ENCODE measurements at places on chromosomes 4 and X. TPM values are rescaled to one million over a fixed set of nuclear protein-coding genes. Genes with fewer than 3 reads are reported as not detected.

- DNase-seq = no peak
Observed at GRCh38 chrX:17052210-17052609, 105.8 kb downstream of the REPS2 start.

DNA sequence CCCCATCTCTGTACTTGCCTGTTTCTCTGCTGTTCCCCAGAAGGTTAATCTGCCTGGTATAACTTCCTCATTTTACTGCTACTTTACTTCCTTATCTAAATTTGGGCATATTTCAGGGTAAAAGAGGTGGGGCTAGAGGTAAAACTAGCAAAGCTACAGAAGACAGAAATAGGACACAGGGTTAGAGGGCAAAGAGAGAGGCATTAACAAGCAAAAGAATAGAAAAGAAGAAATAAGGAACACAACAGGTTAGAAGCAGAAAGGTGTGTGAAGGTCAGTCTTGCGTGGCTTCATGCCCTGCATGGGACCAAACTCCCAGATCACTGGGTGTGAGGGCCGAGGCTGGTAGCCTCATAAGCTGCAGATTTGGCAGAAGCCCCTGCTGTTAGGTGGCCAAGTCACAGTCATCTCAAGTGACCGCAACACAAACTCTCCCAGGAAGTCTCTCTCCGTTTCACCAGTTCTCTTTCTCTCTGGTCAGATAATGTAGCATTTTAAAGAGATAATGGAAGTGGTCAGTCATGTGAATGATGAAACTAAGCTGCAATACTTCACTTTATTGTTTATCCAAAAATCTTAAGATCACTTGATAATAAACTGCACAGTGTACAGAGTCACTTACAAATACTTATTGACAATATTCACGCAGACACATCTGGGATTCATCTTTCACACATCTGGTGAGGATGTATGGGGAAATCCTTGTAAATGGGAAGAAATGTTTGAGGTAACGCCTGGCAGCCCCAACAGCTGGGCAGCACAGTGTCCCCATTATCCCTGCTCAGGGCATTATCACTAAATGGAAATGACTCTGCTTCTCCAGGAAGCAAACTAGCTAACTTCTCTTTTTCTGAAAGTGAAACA, 16.4 kb downstream of the TMEM154 start:
- DNase-seq = no peak

- DNase-seq = peak; percentile 42
Observed at GRCh38 chrX:79412972-79413371, 45.8 kb upstream of the ITM2A start.

GRCh38 chrX:46330513-46330912, 214.7 kb downstream of the ZNF674 start:
- no peak for DNase-seq

DNA sequence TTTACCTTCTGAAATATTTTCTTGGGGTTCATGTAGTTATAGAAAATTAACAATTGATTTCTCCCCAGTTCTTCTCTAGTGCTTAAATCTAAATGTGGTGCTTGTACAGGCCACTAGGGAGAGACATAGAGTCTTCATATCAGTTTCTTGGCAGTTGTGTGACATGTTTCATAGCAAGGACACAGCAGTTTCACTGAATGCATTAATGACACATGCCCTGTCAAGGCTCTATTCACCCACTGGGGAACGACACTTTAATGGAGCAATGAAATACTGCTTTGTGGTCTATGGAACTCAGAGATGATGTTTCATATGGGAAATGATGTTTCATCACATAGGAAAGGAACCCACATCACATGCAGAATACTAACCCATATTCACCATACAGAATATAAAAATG, 2.8 kb downstream of the VEGFC start:
- DNase-seq = no peak

The DRD5 gene
- polyA plus RNA-seq = 0.48 TPM

The NOX1 gene
- 0.66 TPM for polyA plus RNA-seq

The CXCL6 gene
- 0.41 TPM for polyA plus RNA-seq

The NMU gene
- 1.5 TPM for polyA plus RNA-seq

The MAGEA2B gene
- polyA plus RNA-seq = not detected

The RBM47 gene
- polyA plus RNA-seq = not detected
